ENCODE measurements at places on chromosomes 7 and 10. TPM values are rescaled to one million over a fixed set of nuclear protein-coding genes. Genes with fewer than 3 reads are reported as not detected.
A peak's percentile ranks its signal among the peaks of the same experiment; 100 is the strongest.

DNA sequence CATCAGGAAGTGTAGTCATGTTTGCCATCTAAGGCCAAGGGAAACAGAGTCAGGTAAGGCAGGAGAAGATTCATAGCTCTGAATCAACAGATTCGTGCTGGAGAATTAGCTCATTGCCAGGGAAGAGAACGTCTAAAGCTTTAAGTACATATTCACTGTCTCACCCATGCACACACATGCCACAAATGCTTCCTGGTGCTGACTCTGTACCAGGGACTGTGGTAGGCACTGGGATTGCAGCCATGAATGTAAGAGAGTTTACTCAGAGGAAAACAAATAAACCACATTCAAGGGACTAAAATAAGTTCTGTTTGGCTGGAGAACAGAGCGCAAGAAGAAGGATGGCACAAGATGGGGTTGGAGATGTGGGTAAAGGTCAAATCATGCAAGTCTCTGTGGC, 89.8 kb upstream of the HPS1 start:
- no peak for DNase-seq

- DNase-seq = no peak
These were observed 305.0 kb downstream of the TYW1 start for GRCh38 chr7:67301667-67302066.

GRCh38 chr10:25232204-25232603, 57.4 kb downstream of the GPR158 start:
- DNase-seq = no peak

FAM131B gene
- 0.26 TPM for polyA plus RNA-seq

DNA sequence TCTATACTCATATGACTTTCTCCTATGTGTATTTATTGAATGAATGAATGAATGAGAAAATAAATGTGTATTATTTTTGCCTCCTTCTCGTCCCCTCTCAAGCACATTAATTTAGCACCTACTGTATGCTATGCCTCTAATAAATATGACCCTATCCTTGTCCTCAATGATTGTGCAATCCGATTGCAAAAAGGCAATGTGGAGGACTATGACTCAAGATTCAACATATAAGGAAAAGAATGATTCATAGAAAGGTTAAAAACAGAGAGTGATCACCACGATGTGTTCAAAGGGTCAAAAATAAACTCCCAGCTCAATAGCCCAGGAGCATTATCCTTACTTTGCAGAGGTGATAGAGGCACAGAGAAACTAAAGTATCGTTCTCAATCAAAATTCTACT, 322.8 kb upstream of the SORCS1 start:
- no peak for DNase-seq

DNA sequence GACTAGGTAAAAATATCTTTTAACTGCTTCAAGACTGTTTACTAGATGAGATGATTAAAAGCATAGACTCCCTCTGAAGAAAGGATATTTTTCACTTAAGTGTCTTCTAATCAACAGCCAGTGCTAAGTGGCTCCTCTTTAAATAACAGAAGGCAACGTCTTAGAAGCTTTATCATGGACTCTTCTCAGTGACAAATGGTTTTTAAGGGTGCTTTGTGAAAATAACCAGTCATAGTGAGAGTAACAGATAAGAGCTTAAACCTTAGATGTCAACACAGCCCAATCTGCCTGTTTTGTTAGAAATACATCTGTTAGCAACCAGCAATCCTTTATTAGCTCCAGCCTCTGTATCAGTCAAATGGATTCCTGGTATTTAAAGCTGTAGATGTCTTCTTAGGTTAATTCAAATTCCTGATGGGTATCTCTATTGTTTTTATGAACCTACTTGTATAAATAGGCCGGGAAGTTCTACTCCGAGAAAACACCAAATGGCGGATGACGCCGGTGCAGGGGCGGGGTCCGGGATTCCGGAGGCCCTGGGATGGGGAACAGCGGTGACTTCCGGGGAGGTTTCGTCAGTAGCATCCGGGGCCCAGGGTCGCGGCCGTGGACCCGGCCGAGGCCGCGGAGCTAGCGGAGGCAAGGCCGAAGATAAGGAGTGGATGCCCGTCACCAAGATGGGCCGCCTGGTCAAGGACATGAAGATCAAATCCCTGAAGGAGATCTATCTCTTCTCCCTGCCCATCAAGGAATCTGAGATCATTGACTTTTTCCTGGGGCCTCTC, 285.4 kb downstream of the GPR37 start:
- DNase-seq = no peak

UCN3 gene
- polyA plus RNA-seq = not detected

SPDYE6 gene
- polyA plus RNA-seq = 2.4 TPM

GRCh38 chr7:78473021-78473420, 674.4 kb downstream of the PHTF2 start:
- DNase-seq = no peak

GRCh38 chr10:63711361-63711760, 190.2 kb downstream of the REEP3 start:
- DNase-seq = peak; percentile 93

DNA sequence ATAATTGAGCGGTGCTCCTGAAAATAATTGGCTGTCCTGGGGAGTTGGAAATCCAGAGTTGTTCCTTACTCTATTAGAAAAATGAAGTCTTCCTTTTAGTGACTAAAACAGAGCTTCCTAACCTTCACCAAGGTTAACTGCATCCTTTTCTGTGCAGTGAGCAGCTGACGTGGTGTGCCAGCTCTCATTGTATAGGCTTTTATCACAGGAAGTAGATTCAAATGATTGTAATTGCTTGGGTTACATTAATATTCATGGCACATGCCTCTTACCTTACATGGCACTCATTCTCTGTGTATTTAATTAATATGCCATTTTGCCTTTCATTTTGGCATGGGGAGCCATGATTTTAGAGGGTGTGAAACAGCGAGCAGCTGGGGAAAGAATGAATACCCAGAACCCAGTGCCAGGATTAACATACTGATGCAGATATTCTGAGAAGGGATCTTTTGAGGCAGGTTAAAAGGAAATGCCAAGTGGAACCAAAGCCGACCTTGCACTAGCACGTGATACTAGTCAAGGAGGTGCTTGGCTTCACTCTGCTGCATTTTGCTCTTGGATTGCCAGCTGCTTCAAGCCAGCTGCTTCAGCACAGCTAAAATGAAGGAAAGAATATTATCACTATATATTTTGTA, 115.3 kb downstream of the ST7 start:
- DNase-seq = no peak

DNA sequence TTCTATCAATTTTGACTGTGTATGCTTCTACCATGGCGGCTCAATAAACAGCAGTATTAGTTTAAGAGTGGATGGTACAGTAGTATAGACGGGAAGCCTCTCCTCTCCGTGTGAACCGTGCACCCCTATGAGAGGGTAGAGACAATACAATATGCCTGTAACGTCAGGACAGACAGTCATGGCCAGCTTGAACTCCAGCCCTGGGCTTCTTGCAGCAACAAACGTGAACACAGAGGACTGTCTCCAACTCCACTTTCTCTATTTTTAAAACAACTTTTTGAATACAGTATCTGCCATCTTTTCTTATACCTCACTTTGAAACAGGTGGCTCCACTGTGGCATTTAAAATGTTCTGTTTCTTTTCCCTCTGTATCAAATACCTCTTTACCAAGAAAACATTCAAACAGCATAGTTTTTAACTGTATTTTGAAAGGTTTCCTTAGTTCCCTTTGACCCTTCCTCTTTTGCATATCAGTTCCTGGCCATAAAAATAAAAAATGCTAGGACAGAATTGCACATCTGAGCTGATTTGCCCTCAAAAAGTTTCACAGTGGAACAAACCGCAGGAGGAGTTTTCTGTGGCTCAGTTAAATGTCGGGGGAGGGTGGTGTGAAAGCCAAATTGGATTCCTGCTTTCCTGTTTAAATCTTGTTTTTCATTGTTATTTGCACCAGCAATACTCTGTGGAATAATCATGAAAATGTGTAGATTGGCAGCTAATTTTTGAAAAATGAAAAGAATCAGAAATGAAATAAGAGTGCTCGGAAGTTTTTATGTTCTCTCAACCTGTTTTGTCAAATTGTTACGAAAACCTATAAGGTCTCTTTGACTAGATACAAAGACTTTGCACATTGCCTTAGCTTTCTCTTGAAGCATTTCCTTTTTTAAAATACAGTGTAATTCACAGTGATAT, 8.0 kb downstream of the IKZF1 start:
- DNase-seq = no peak

EEPD1 gene
- polyA plus RNA-seq = 4.8 TPM

ATE1 gene
- polyA plus RNA-seq = 18.4 TPM

MBLAC1 gene
- polyA plus RNA-seq = 4.3 TPM

LIPK gene
- not detected for polyA plus RNA-seq

DNA sequence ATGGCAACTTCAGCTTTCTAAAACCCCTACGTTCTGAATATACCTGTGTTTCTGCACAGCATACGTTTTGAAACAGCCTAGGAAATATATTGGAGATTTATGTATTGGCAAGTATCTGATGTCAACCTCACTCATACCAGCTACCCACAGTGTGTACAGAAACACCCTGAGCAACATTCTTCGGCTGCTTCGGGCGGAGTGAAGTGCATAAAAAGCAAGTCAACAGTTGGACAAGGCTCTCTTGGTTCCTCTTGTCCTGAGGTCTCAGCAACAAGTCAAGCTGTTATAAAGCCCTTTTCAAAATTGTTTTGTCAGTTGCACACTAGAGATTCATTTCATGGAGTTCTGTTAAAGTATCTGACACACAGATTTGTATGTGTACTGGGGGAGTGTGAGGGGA, 40.0 kb upstream of the PAPSS2 start:
- no peak for DNase-seq

DNA sequence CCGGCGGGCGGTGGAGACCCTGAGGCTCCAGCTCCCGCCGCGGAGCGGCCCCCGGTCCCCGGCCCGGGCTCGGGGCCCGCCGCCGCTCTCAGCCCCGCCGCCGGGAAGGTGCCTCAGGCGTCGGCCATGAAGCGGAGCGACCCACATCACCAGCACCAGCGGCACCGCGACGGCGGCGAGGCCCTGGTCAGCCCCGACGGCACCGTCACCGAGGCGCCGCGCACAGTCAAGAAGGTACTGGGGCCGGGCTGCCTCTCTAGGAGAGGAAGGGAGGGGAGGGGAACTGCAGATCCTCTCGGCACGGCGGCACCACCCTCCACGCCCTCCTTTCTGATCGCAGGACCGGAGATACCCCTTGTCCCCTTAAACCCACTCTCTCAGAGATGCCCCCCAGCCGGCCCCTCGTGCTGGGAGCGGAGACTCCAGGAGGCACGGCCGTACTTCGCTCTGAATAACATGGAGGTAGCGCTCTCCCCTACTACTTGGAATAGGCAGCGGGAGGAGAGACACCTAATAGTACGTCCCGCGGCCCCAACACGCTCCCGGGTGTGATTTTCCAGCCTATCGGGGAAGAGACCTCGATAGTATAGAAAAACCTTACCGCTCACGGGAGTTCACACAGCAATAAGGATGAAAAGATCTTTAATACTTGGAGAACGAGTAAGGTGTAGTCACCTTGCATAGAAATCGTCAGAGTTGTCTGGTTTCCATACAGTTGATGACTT, 538 bp downstream of the AHCYL2 start:
- DNase-seq = peak; percentile 42

ELOVL3 gene
- 0.10 TPM for polyA plus RNA-seq

SHOC2 gene
- polyA plus RNA-seq = 31.3 TPM

ATRNL1 gene
- 5.4 TPM for polyA plus RNA-seq

- DNase-seq = no peak
These were observed 54.9 kb upstream of the NAMPT start for GRCh38 chr7:106339513-106340246.

- DNase-seq = no peak
These were observed 289.9 kb upstream of the SP8 start for GRCh38 chr7:21076574-21076973.

CALHM1 gene
- polyA plus RNA-seq = not detected

- DNase-seq = no peak
These were observed 598.8 kb downstream of the SUGCT start for GRCh38 chr7:40733578-40733977.

- DNase-seq = no peak
These were observed 87.4 kb upstream of the PIP4K2A start for GRCh38 chr10:22801785-22802184.

DNA sequence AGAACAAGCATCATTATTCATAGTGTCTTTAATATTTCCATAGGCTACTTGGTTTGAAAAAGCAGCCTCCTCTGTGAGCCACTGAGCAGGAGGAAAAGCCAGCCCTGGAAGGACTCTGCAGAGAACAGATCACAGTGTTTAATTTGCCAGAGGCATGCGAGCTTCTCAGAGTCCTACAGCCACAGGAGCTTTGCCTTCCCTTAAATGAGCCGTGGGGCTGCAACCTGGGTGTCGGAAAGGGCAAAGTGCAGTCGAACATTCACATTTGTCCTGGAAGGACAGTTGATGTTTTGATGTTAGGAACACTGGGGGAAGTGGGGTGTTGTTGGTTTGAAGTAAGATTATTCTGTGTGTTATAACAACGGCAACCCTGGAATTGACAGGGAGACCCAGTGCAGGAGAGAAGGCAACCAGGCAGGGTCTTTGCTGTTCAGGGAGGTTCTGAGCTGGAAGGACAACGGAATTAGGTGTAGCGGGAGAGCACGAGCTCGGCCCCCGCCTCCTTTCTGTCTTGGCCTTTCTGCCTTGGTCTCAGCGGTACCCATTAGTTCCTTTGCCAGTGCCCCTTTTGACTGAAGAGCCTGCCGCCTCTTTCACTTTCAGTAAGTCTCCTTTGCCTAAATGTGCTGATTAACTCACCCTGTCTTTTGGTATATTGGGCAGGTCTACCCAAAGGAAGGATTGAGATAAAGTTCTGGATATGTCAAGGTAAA, 192.3 kb upstream of the PITRM1 start:
- no peak for DNase-seq

- no peak for DNase-seq
These were observed 225.6 kb downstream of the AHR start for GRCh38 chr7:17523813-17524739.

DNA sequence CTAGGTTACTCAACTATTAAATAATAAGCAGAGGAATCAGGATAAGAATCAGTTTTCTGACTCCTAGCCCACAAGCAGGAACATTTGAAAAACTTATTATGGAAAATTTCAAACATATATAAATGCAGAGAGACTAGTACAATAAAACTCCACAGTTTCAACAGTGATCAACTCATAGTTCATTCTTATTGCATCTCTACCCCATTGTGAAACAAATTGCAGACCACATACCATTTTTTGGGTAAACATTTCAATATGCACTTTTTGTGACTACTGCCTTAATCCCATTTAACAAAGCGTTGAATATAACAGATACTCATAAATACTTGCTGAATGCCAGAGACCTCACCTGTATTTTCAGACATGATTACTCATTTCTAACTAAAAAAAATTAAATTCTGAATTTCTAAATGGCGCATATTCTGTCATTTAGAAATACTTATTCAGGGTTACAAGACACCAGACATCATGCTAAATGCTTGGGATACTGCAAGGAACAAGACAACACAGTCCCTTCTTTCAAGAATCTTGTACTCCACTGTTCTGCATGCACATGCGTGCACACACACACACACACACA, 11.4 kb downstream of the CDK6 start:
- DNase-seq = no peak

- no peak for DNase-seq
These were observed 32.2 kb downstream of the MAD1L1 start for GRCh38 chr7:2200584-2200980.

- DNase-seq = no peak
These were observed 652 bp downstream of the HMX2 start for GRCh38 chr10:123148414-123149161.

- DNase-seq = peak; percentile 63
These were observed 356.9 kb downstream of the DNAJB6 start for GRCh38 chr7:157693521-157694375.
